ENCODE measurements at places on chromosomes 2 and 18.

DNA sequence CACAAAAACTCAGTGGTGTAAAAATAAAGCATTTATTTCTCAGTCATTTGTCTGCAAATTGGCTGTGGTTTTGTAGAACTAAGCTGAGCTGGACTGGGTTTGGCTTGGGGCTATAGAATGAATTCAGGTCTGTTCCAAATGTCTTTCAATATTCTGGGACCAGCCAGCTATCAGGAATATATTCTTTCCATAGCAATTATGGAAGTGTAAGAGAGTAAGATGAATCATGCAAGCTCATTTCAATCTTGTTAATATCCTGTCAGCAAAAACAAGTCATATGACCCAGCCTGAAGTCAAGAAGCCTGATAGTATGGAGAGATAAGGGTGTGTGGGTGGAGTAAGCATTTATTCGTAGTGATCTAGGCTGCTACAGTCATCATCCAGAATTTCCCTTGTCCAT lies 481.0 kb upstream of the CDH2 start:
- DNase-seq: no peak

DNA sequence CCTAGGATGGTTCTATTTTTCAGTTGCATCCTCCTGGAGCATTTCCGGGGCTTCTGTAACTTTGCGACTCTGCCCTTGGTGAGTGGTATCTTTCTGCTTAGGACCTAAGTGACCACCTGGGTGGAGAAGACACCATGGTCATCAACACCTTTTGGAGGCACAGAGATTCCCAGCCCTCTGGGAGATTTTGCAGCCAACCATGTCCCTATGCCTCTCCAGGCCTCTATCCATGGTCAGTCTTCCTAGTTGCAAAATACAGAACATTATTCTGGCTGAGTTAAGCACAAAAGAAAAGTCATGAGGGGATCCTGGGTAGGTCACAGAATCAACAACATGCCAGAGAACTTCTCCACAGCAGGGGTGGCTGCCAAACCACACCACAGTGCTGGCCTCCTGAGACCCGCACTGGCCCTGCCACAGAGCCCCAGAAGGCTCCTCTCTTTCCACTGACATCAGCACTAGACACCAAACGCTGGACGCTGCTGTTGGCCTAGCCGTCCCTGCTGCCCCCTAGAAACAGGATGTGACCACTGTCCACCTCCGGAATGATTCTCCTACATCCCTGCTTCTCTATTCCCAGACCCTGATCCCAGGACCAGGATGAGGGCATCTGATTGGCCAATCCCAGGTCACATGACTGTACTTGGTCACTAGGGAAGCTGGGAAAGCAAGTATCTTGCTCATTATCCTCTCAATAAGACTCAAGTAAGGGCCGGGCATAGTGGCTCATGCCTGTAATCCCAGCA lies 47.7 kb downstream of the SMAD7 start:
- no peak for DNase-seq

GRCh38 chr2:238939521-238940403 lies 91.9 kb downstream of the TWIST2 start:
- DNase-seq: no peak

GRCh38 chr2:24304098-24304497 lies 56.2 kb downstream of the ITSN2 start:
- DNase-seq: no peak

GRCh38 chr2:58032764-58033080 lies 13.9 kb upstream of the VRK2 start:
- DNase-seq: no peak

DNA sequence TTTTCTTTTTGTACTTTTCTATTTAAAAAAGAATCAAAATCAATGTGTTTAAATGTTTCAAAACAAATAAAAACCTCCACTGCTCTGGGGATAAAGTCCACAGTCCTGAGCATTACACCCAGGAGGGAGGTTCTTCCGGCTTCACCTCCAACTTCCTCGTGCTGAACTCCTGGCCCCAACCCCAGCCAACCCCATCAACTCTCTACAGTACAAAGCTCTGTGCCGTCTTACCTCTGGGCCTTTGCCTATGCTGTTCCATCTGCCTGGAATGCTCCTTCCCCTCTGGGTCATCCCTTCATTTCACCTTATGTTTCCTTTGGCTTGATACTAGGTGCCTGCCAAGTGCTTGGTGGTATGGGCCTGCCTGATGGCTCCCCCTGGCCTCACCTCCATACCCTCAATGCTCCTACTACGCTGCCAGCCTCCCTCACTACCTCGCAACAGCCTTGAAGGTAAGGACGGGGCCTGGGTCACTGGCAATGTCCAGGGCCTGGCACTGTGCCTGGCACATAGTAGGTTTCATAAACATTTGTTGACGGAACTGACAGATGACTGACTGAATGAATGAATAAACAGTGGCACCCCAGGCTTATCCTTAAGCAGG lies 28.8 kb downstream of the SDC1 start:
- DNase-seq: no peak

- no peak for DNase-seq
These were observed 20.8 kb downstream of the HPCAL1 start for GRCh38 chr2:10323535-10323934.

DNA sequence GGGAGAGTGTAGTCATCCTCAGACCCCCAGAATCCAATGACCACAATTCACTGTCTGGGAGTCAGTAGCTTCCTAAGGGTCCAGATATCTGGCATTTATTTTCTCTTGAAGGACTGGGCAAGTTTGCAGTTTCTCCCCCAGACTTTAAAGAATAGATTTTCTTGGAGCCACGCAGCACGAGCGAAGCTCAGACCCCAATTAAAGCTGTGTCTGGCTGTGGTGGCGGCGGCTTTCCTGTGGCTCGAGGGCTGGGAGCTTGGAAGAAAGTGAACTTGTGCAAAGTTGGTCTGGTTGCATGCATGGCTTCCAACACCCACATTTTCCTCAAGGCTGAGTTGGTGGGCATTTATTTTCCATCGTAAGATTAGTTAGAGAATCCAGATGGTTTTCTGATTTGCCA lies 105.0 kb downstream of the ACKR3 start:
- DNase-seq: no peak

DNA sequence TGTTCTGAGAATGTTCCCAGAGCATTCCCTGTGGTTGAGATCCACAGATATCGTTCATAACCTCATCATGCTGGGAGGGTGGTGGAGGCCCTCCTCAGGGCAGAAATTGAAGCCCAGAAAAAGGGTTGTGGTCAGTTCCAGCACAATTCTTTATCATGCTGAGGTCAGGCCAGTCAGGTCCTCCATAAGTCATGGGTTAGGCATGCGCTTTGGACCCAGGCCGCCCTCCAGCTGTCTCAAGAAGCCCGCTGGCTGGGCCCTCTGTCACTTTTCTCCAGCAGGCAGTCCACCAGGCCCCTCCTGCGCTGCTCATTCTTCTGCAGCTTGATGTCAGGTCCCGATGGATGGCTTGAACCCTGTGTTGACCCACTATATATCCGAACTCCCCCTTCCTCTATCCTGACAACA lies 151.1 kb upstream of the NT5C1B start:
- no peak for DNase-seq

- DNase-seq: no peak
These were observed 52.8 kb upstream of the SLC66A3 start for GRCh38 chr2:11102466-11102865.

GRCh38 chr18:74963820-74964446 lies 245.0 kb downstream of the PTGR3 start:
- DNase-seq: no peak

DNA sequence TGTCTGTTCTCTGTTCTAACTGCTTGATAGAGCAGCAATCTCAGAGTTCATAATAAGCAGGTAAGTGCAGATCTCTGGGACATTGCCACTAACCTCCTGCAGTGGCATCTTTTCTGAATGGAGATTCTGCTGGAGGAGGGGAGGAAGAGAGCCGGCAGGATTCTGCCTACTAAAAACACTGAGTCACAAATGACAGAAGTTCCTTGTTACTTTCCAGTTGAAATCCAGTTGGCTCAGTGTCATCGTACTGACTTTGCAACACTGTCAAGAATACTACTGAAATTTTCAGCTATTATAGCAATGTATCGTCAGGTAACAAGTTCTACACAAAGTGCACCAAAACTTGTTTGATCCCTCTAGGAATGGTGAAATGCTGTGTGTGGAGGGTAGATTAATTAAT lies 79.6 kb upstream of the ST6GAL2 start:
- no peak for DNase-seq

DNA sequence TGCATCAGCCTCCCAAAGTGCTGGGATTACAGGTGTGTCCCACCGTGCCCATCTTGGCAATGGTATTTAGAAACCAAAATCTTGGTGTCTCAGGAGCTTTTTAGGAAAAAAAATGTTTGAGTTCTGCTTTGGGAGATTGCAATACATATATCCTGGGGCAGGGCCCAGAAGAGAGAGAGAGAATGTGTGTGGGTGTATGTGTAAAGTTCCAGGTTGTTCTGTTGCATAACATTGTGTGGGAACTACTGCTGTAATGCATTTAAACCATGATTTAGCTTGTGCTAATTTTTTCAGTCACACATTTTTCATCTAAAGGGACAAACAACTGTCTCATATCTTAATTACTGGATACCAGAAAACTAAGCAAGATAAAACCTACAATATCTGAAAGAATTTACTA lies 70.8 kb upstream of the NABP1 start:
- no peak for DNase-seq

DNA sequence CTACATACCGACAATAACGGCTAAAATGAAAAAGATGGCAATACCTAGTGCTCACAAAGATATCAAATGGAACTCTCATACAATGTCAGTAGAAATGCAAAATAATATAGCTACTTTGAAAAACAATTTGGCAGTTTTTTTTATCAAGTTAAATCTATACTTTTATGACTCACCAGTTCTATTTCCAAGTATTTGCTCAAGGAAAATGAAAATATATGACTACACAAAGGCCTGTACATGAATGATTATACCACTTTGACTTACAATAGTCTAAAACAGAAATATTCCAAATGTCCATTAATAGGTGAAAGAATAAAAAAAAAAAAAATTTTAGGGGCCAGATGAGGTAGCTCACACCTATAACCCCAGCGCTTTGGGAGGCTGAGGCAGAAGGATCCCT lies 219.8 kb downstream of the ZRANB3 start:
- DNase-seq: no peak

DNA sequence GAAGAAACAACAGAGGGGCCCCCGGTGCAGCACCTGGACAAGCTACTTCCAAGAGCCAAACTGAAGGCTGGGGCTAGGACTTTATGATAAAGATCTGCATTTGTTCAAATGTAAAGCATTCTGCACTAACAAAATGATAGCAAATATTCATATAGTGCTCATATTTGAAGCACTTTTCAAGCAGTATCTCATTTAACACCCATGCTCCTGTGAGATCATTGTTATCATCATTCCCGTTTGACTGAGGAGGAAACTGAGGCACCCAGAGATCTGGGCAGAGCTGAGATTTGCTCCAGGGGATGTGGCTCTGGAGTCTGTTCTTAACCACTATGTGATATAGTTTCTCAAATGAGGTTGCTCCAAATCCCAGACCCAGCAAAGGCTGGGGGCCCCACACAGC lies 9.8 kb downstream of the KCTD1 start:
- no peak for DNase-seq

- no peak for DNase-seq
These were observed 63.5 kb downstream of the STAT4 start for GRCh38 chr2:191087311-191087710.

GRCh38 chr2:11038641-11039040 lies 116.6 kb upstream of the SLC66A3 start:
- DNase-seq: no peak

DNA sequence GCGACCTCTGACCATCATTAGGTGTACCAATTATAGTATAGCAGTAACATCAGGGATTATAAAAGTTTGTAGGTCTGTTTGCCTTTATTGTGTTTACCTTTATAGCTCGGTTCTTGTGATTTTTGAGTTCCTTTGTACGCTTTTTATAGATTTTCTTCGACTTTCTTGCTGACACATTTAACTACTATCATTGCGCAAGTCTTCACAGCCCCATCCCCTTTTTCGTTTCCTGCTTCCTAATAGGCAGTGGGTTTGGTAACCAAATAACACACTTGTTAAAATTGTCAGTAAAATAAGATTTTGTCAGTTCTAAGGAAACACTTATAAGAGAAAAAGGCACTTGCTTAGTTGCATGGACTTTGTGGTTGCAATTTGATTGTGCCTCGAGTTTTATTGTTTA lies 541.5 kb downstream of the LRP1B start:
- DNase-seq: no peak

DNA sequence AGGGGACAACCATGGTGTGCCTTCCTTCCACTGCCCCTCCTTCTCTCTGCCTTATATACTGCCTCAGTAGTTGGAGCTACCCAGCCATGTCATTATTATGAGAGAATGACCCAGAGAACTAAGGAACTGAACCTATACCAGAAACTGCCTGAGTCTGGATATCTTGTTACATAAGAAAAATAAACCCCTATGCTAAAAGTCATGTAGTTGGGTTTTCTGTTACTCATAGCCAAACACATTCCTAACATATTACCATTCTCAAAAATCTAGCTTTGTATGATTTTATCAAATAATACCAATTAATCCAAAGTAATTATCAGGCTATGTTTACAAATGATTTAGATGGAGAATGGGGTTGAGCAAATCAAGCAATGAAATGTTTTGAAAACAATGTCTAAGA lies 15.0 kb upstream of the KLF7 start:
- DNase-seq: no peak

All from activated naive CD4-positive, alpha-beta T cell (primary cell).